ENCODE measurements at places on chromosomes 1 and 21. TPM values are rescaled to one million over a fixed set of nuclear protein-coding genes. Genes with fewer than 3 reads are reported as not detected.

DNA sequence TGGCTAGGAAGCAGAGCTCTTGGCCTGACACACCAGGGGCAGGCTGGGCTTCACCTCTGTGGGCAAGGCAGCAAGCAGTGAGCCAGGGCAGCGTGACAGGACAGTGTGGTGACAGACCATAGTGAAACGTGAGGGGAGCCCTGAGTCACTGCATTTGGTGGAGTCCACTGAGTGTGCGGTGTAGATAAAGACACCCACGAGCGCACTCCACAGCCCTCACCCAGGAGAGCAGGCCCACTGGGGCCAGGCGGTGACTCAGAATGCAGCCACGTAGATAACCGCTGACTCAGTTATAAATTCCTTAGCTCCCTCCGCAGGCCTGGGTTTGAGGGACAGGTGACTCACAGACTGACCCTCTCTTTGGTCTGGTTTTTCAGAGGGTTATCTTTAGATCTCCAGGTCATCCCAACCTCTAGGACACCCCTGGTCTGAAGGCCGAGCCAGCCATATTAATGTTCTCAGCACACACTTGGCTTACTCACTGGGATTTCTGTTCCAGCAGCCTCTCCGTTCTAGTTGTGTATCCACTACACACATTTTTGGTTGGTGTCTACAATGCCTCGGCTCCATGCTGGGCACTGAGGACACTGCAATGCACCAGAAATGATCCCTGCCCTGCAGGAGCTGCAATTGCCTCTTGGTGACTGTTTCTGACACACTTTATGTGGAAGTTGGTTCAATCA is 90.2 kb upstream of the TSPAN2 start:
- H3K36me3 ChIP-seq: no peaks in the 10 kb centered on the region
- peaks cover 15% of the 10 kb centered on the region for H3K4me1 ChIP-seq
- no peak overlapping the region for H3K4me3 ChIP-seq
- no peak for DNase-seq

- H3K36me3 ChIP-seq: peaks cover 6% of the 10 kb centered on the region
- DNase-seq: no peak
- no peak overlapping the region for H3K4me3 ChIP-seq
- no peaks in the 10 kb centered on the region for H3K27me3 ChIP-seq
- H3K4me1 ChIP-seq: peaks cover 4% of the 10 kb centered on the region
- H3K27ac ChIP-seq: no peak overlapping the region
These were observed 25.6 kb upstream of the GUCA2A start for GRCh38 chr1:42189931-42190853.

The DPYD gene
- total RNA-seq: 44.2 TPM

The LRRN2 gene
- total RNA-seq: 0.63 TPM

The DNM3 gene
- 7.5 TPM for total RNA-seq
